ENCODE measurements at places on chromosomes 4 and X.
A peak's percentile ranks its signal among the peaks of the same experiment; 100 is the strongest.

GRCh38 chrX:139739138-139739537 lies 31.2 kb upstream of the MCF2 start:
- no peak for DNase-seq

DNA sequence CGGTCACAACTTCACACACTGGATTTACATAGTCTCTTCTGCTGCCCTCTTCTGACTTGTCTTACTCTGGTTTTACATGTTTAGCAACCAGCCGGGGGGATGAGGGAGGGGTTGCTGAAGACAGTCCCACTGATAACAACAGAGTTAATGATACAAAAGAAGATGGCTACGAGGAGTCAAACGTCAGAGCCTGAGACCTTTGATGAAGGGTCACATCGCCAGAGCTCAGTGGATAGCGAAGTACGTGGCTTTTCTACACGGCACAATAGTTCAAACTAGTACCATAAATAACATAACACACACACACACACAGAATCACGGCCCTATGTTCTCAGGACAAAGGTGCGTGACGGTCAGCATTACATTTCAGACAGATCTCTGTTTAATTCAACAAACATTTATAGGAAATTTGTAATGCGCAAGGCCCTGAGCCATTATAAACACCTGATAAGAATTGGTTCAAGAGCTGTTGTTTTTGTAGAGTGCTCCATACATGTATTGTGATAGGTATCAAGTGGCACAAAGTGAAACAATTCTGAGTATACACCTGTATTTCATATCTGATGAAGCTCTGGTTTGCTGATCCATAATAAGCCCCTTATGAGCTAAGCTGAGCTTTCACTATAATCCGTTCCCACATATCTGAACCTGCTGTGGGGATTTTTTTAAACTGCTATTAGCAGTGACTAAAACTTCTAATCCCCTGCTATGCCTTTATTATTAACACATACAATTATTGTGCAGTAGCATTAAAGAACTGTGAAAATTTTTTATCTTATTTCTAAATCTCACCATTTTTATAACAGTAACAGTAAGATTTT lies 100.0 kb downstream of the NR3C2 start:
- no peak for DNase-seq

DNA sequence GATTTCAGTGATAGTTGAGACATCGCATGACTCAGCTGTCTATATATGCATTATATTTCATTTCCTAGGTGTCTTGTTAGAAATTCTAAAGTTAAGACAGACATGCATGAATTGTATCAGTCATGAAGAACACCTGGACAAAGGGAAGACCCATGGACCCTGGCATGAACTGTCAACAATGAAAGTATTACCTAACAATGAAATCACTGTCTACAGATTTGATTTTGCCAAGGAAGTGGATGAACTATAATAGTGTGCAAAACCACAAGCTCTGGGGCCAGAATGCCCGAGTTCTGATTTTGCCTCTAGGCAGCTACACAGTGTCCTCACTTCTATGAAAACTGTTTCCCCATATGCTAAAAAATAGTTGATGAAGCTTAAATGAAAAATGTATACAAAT lies 386.1 kb downstream of the NLGN4X start:
- DNase-seq: no peak

- no peak for DNase-seq
Observed at GRCh38 chr4:5955201-5955821, 62.4 kb upstream of the CRMP1 start.

DNA sequence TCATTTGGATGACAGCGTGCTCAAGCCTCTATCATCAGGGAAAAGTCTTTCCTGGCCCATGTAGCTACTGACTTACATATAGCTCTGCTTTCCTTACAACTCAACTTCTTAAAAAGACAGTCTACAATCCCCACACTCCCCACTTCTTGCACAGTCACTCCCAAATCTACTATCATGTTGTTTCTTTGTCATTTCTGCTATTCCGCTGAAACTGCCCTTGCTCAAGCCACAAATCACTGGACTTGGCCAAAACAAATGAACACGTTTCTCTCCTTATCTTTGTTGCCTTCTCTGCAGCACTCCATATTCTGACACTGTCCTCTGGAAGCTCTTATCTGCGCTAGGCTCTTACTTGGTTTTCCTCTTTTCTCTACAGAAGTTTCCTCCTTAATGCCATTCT lies 28.2 kb downstream of the GPRIN3 start:
- DNase-seq: no peak

DNA sequence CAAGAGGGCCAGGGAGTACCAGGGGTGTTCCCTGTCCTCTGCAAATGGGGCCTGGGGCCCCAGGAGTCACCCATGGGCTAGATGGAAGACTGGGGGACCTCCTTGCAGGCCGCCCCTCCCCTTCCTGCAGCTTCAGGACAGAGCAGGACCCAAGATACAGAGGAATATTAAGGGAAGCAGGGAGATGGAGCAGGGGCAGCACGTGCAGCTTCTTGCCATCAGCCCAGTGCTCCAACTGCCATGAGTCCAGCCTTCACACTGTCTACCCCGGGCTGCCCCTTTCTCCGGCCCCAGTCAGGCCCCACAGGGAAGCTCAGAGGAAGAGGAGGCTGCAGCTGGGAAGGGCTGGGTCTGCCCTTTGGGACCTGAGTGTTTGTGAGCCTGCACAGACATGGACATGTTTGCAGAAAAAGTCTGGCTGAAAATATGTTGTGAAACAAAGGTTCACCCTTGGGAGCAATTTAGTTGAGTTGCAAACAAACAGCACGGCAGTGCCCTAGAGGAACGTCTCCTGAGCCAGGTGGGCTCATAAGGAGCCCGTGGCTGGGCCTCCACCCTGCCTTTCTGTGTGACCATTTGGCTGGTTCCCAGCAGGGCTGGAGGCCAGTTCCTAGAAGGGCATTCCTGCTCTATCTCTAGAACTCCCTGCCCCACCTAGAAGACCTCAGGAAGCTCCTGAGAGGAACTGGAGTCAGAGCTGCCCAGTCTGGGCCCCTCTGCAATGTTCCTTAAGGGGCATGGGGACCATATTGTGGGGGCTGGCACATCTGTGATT lies 8.9 kb downstream of the FATE1 start:
- no peak for DNase-seq

DNA sequence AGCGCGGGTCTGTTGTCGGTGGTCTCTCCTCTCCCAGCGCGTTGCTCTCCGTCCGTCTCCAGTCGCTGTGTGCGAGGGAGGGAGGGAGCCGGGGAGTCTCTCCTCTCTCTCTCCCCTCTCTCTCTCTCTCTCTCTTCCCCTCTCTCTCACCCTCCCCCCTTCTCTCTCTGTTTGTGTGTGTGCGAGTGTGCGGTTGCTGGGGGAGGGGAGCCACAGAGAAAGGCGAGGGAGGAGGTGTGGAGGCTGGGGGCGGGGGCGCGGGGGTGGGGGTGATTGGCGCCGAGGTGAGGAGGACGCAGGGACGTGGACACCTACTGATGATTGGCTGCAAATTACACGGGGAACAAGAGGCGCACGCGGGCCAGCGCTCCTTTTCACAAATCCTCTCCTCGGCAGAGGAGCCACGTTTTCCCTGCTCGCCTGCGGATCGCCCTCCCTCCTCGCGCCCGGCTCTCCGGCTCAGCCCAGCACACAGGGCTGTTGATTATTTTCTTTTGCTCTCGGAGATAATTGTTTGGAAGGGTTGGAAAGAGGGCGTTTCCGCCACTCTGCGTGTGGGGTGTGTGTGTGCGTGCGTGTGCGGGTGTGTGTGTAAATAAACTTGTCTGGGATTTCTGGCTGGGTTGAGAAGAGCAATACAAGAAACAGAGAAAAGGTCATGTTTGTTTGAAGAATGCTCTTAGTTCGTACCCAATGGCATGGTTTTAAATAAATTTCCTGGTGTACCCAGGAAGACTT lies at the start of gene CXXC4:
Gene CXXC4, minus strand, starts transcription at position 73 of the 738 bp plus-strand sequence. CDS start 3,092 bp downstream, outside the sequence.
- peak; percentile 50 for DNase-seq

- DNase-seq: no peak
Observed at GRCh38 chr4:107823870-107824349, 822 bp upstream of the SGMS2 start.

DNA sequence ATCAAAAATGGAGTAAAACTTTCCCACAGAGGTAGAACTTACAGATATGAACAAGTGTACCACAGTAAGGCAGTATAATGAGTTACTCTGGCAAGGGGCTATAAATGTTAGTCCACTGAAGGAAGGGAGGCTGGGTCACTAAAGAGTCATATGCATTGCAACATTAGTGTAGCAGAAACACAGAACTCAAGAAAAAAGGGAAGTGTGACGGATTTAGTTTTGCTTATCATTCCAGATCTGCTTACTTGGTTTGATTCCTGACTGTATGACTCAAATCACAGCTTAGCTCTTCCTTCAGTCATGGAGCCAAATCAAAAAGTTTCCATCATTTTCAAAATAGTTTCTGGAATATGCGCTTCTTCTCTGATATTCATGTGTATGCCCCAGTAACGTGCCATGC lies 148.7 kb downstream of the FSTL5 start:
- DNase-seq: no peak

DNA sequence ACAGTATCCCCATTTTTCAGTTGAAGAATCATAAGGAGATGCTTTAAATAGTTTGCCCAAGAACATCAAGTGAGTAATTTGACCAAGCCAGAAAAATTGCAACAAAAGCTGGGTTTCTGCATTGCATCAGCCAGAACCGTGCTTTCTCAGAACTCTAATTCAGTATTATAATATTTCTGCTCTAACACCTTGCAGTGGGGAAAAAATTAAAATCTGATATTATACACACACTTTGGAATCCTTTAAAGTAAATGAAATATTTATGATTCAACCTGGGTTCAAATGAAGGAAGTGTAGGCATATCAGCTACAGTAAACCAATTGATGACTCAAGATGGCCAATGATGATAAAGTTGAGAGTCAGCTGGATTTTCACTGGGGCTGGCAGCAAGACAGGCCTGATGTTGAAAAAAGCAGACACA lies 387.6 kb upstream of the ZFP42 start:
- no peak for DNase-seq

DNA sequence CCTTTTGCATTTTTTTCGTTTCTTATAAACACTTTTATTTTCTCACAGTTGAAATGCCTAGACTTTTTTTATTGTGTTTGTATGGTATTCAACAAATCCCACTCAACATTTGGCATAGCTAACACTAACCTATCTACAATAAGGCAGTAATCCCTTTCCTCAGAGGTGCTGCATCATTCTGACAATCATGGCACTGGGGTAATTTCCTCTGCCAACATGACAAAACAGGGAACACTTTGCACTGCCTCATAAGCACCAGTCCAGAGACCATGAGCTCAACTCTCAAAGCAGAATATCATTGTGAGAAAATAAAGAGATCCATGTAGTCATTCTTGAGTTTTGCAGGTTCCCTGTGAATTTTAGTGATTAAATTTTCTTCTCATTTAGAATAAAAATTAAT lies 183.8 kb upstream of the INTU start:
- no peak for DNase-seq

GRCh38 chrX:13078739-13079444 lies 34.5 kb upstream of the FAM9C start:
- no peak for DNase-seq

DNA sequence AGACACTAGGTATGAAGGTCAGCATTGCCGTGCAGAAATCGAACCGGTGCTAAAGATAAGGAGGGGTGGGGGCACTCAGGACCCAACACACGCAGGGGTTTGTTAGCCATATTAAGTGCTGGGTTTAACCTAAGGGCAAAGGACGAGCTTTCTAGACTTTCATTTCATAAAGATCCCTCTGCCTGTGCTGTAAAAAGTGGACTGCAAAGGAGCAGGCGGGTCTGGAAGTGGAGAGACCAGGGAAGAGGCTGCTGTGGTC lies 1.3 kb downstream of the CASP3 start:
- no peak for DNase-seq

GRCh38 chr4:58734030-58734674 lies 1624.0 kb upstream of the IGFBP7 start:
- no peak for DNase-seq

DNA sequence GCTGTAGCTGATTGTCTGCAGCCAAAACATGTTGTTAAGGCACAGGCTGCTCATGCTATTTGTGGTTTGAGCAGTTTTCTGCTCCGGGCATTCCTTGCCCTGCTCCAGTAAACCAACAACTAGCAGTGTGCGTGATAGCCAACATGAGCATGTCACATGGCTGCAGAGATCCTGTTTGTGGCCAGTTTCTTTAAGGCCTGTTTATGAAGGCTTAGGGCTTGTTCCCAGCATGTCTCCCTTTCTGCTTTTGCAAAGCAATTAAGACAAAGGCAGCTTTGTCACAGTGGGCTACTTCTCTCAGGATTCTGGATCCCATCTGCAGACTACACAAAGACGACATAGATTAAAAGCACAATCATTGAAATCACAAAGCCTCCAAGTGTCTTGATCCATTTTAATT lies 160.5 kb downstream of the ZNF518B start:
- no peak for DNase-seq

DNA sequence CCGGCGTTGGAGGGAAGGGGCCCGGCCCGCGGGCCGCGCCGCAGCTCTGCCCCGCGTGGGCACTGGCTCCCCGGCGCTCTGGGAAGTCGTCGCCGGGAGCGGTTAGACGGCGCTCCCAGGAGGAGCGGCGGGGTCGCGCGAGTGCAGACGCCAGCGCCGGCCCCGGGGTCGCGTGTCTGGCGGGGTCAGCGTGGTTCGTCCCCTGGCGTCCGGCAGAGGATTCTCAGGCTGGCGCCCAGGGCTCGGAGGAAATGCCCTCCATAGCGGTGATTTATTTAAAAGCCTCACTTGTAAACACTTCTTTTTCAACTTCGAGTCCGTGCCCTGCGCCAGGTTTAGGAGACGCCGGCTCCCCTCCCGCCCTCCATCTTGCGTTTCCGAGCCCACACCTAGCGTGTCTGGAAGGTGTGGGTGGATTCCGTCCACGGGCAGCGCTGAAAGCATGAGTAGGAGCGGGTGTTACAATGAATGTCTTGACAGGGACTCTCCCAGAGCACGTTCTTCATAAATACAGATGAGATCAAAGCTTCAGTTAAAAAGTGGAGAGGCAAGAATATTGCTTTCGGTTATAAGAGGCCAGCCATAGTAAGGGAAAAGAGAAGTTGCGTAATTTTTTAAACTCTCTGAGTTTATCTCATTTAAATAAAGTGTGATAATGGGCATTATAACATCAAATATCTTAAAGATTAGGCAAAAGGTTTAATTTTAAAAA lies 692 bp downstream of the FAM241A start:
- DNase-seq: no peak

- DNase-seq: no peak
Observed at GRCh38 chrX:49829016-49829415, at the start of gene PAGE4. Gene PAGE4, plus strand, starts transcription at chrX:49829303. Its CDS starts 1,126 bp downstream, at chrX:49830429.

DNA sequence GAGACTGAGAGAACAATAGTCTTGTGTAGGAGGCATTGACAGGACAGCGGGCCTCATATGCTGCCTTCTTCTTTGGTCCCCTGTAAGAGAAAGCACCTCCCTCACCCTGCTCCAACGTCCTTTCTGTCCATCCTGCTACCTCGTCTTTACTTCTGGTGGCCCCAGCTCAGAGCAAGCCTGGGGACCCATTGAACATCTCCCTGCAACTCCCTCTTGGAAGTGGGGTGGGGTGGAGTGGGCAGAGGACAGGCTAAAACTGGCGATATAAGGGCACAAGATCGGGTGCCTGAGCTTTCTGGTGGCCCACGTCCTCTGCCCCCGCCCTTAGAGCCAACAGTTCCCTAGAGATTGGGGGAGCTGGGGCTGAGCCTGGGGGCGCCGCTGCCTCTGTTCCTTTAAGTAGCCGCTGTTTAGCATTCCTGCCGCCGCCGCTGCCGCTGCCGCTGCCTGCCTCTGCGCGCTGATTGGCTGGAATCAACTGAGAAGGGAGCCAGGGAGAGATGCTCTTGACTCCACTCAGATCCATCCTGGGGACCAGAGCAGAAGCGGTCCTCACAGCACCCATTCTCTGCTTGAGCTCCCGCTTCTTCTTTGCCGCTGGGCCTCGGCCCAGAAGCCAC lies at the start of gene DLG3:
Gene DLG3, plus strand, starts transcription at position 510 of the 620 bp plus-strand sequence. CDS start 367 bp downstream, outside the sequence.
- DNase-seq: peak; percentile 8

- no peak for DNase-seq
Observed at GRCh38 chr4:101843054-101843453, 52.5 kb downstream of the BANK1 start.

Data from cerebellar nuclear complex (tissue), 1 donor.